Germinal center (tissue), 1 donor: ENCODE measurements at places on chromosomes 1 and 21.

DNA sequence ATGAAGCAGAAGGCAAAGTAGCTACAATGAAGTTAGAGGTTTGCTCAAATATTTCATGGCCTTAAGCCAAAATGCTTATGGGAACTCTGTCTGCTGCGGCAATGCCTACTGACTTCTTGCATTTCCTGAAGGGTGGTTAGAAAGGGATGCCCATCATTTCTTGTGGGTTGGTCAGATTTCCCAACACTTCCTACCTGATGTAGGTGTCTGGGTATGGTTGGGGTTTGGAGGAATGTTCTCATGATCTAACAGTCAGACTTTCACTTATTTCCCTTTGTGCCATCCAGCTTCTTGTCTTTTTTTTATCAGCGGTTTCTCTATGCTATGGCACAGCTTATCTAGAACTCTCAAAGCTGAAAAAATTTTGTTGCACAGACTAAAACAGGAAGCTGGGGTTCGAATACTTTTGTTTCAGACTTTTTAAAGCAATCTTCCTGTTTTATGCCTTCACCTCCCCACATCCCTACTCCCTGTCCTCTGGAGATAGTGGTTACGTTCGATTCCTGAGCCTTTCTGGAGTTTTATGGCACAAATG is 307.7 kb downstream of the USP25 start:
- DNase-seq: no peak

GRCh38 chr1:184859381-184860105 is 104.9 kb upstream of the EDEM3 start:
- peak; percentile 24 for DNase-seq

DNA sequence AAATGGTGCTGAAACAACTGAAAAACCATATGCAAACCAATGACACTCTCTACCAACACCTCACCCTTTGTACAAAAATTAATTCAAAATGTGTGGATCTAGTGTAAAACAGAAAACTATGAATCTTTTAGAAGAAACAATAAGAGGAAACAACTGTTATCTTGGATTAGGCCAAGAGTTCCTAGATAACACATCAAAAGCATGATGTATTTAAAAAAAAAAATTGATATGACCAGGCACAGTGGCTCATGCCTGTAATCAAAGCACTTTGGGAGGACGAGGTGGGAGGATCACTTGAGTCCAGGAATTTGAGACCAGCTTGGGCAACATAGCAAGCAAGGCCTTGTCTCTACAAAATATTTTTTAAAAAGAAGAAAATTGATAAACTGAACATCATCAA is 79.0 kb downstream of the EIF4G3 start:
- DNase-seq: no peak

- no peak for DNase-seq
Measured at GRCh38 chr1:166200743-166201142, 33.9 kb upstream of the FAM78B start.

GRCh38 chr21:36255663-36256062 is 64.3 kb upstream of the MORC3 start:
- peak; percentile 65 for DNase-seq

DNA sequence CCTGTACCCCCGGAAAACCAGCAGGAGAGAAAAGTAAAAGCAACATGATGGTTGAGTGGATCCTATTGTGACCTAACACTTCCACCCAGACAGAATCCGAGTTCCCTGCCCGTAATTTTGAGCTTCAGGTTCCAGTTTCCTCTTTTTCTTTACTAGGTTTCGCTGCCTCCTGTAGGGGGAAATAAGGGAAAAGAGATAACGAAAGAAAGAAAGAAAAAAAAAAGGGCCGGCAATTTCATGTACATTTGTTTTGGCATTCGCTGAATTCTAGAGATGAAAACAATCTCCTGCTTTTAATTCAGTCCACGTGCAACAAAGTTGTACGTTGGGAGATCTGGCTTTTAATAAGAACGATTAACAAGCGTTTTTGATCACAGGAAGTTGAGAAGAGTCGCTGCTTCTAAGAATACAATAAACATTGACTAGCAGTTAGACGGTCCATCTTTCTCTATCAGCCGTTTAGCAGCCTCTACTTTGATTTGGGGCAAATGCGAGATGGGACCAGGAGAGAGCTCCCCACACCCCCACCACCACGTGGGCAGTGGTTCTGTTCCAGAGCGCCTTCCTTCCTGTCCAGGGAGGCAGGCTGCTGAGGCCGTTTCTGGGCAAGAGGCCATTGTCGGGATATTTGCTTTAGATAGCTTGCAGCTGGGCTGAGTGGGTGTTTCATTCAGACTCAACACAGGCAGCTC is 155.9 kb upstream of the RUNX1 start:
- DNase-seq: peak; percentile 55

- no peak for DNase-seq
Measured at GRCh38 chr1:40763742-40764532, 19.6 kb upstream of the KCNQ4 start.

DNA sequence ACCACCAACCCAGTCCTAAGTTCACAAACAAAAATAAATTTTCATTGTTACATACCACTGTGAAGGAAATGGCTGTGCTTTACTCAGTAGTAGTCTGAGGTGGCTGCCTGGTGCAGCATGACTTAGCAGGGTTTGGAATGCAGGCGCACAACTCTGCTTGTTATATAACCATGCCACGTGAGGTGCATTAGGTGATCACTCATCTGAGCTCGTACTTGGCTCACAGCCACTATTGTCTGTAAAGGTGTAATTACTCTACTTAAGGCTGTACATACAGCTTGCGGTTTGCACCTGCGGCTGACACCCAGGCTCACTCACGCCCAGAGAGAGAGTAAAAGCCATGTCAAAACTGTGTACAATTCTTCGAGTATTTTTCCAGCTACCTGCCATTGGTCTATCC is 599.4 kb downstream of the LTN1 start:
- no peak for DNase-seq

DNA sequence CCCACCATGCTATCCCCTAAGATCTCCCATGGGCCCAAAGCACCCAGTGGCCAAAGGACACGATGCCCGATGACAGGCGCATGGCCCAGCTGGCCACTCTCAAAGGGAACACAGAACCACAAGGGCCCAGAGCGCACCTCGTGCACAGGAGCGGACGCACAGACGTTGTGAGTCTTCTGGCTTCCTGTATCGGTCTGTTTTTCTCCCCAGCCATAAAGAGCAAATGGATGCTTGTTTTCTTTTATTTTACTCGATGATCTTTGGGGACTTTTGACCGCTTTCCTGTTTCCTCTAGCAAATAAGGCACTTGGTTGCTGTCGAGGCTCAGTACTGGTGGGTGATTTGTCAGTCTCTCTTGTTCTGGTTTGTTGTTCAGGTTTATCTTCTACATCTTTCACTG is 16.2 kb downstream of the CCSAP start:
- no peak for DNase-seq

DNA sequence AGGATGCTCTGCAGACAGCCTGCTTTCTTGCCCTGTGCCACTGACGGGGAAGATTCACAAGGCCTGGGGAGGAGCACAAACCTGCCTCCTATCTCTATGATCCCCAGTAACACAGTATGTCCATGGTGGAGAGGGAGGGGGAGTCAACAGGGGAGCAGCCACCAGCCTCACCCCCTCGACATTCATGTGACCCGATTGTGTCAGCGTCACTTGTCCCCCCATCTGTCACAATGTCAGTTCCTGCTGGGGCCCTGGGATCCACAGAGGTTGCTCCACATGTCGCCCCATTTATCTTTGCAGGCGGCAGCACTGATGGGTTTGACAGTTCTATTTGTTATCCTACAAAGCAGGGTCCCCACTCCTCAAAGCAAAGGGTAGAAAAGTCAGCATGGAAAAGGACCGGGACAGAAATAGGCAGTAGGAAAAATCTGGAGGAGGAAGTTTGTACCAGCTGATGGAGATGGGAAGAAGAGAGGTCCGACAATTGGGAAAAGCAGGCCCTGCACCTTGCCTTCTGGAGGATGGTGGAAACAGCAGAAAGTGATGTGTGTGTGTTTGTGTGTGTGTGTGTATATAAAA is 130.9 kb downstream of the SEC16B start:
- DNase-seq: no peak

DNA sequence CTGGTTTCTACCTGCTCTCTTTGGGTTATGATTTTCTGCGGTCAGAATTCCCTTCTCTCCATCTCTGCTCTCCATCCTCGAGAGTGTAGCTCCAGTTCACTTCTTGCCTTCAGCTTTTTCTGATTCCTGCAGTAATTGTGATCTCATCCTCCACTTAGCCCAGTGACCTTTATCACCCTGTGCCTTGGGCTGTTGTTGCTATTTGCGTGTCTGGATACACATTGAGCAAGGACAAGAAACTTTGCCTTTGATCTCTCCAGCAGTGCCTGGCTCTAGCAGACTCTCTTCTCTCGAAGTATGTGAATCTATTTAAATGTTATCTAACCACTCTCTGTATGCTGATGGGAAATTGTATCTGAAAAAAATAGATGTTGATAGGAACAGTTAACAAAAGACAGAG is 76.4 kb upstream of the MARK1 start:
- DNase-seq: no peak

GRCh38 chr1:91997607-91998195 is 32.1 kb upstream of the EPHX4 start:
- DNase-seq: peak; percentile 12

- peak; percentile 54 for DNase-seq
Measured at GRCh38 chr1:111754984-111755330, 744 bp upstream of the DDX20 start.

DNA sequence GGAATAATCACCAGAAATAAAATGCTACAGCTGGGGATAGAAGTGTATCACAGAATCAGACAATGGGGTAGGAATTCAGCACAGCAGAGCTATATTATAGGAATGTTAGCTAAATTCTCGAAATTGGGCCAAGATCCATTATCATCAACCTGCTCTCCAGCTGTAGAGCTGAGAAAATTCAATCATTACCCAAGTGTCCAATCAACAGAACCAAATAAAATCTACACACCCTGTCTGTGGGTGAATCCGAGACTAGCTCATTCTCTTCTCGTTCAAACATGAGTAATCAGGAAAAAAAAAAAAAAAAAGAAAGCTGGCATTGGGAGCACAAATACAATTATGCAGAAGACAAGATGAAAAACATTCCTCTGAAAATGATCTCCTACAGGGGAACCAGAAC is 119.2 kb downstream of the CDC7 start:
- DNase-seq: no peak

GRCh38 chr1:245560316-245560859 is 405.6 kb downstream of the KIF26B start:
- no peak for DNase-seq

- DNase-seq: peak; percentile 85
Measured at GRCh38 chr1:45687754-45688740, at the start of gene TMEM69. TMEM69 (plus strand) TSS chr1:45688181; CDS start chr1:45691069, 2,888 bp downstream.

DNA sequence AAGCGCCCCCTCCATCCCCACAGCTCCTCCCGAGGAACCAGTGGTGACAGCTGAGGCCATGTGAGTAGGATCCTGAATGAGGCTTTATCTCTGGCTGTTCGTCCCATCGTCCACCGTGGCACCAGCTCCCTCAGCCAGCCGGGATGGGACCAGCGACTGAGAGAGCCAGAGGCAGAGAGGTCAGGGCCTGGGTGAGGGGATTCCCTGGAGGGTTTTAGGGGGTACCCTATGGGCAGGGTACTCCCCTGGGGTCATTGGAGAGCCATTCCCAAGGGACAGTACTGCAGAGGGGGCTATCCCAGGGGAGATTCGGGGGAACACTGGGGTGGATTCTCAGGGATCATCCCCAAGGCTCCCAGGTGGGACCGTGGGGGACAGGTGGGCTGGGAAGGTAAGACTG is 2.4 kb downstream of the TMEM125 start:
- no peak for DNase-seq

GRCh38 chr1:157249326-157249725 is 111.1 kb upstream of the ETV3 start:
- DNase-seq: no peak

GRCh38 chr1:118254001-118254400 is 69.0 kb upstream of the SPAG17 start:
- no peak for DNase-seq

- DNase-seq: no peak
Measured at GRCh38 chr21:46346296-46347202, 22.6 kb downstream of the PCNT start.

DNA sequence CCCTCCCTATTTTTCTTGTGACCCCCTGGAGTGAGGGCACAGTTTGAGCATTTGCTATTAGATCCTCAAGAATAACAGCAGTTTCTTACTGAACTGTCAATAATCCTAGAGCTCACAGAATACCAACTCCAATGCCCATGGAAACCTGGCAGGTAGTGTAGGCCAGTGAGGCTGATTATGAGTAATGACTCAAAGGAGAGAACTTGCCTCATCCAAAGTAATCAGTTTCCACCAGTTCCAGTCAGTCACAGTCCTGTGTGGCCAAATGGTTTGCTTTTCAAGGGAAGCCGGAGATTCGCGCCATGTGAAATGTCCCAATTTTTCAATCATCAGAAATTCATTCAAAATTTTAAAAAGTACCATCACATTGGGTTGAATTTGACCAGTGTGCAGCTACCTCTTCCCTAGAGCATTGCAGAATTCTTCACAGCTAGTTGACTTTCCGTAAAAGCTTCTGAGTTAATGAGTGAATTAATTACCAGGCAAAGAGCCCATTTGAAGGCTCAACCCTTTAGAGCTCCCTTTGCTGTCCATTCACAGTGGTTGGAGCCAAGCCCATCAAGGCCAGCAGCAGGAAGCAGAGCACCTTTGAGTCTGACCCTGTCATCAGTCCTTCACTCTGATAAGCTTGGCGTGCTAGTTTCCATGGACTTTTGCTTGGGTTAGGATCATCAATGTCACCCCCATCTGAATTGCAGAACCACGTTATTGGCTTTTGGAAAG is 170.3 kb downstream of the KAZN start:
- DNase-seq: no peak

GRCh38 chr1:228066416-228066815 is 16.1 kb upstream of the ARF1 start:
- no peak for DNase-seq

DNA sequence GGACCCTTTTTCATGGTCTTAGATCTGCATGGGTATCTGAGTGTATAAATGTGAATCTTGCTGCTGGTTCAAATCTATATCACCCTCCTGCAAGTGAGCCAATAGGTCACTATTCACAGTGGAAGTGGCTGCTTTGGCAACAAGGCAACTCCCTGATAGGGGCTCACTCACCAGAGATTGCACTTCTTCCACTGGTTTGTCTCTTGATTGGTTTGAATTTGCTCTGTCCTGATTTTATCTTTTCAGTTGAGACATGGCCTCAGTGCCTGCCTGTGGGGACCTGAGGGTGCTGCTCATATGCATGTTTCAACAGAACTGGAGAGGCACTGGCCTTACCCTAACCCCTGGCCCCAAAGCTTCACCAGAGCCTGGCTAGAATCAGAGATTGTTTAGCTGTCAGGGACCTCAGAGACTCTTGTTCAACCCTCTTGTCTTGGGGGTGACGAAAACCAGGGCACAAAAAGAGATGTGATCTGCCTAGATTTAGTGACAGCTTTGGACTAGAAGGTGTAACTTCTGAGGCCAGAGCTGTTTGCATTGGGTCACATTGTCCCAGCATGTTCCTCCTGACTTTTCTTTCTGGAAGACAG is 16.9 kb downstream of the AVPR1B start:
- no peak for DNase-seq

DNA sequence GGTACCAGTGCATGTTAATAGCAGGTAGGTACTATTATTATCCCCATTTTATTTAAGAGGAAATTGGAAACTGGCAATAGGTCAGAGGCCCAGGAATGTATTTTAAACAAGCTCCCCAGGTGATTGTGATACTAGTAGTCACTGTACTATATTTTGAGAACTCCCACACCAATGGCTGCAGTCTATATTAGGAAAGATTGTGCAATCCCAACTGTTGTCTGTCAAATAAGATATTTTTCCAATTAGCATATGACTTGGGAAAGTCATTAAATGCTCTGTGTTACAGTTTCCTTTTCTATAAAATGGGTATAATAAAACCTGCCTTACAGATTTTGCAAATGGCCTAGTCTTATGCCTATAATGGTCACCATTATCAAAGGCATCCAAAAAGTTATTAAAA is 94.2 kb upstream of the DMRTA2 start:
- no peak for DNase-seq

GRCh38 chr1:182515556-182515955 is 65.6 kb downstream of the RGSL1 start:
- no peak for DNase-seq
